ENCODE measurements at places on chromosomes 11 and 22. TPM values are rescaled to one million over a fixed set of nuclear protein-coding genes. Genes with fewer than 3 reads are reported as not detected.

Gene DCHS1
- total RNA-seq = 1.8 TPM

DNA sequence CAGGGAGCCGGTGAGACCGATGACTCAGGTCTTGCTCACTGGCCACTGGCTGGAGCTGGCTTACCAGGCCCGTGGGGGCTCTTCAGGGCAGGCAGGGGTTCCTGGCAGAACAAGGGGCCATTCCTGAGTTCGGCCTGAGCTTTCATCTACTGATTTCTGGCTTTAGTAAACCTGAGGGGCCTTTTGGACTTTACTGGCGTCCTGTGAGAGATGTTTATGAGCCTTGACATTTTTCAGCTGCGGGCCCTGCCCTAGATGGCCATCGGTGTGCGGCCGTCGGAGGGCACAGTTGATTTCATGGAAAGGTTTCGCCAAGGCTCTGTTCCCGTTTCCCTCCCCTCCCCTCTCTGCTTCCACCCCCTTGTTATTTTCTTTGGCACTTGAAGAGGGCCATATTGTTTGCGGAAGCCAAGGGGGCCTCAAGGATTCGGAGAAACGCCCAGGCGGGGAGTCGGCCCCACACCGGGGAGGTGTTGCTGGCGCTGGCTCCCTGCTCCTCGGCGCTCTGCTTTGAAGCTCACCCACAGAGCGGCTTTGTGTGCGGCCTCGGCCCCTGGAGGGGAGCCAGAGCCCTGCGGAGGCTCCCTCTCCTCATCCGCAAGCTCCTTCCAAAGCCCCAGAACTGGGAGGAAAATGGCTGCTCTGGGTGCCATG, 17.7 kb downstream of the ELF5 start:
- no peak for DNase-seq

DNA sequence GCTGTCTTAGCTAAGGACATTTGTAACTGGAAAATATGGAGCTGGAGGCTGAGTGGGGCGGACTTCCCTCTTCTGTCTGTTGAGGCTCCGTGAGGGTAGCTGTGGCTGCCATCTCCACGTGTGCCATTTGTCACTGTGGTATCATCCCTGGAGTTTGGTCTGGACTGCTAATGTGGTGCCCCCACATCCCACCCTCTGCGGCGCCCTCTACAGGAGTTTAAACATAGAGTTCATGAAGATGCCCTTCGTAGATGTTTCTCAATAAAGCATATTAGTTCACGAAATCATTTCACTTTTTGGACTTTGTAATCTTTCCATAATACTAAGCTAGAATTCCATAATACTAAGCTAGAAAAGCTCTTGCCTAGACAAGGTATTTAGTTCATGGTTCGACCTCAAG, 52.4 kb downstream of the TECTA start:
- DNase-seq = no peak

Gene SLC22A12
- not detected for total RNA-seq

Gene SLC16A8
- total RNA-seq = 0.06 TPM

GRCh38 chr22:29216011-29216872, 10.5 kb downstream of the EMID1 start:
- no peak for DNase-seq

- no peak for DNase-seq
Measured at GRCh38 chr22:46192210-46192993, 42.1 kb downstream of the PPARA start.

DNA sequence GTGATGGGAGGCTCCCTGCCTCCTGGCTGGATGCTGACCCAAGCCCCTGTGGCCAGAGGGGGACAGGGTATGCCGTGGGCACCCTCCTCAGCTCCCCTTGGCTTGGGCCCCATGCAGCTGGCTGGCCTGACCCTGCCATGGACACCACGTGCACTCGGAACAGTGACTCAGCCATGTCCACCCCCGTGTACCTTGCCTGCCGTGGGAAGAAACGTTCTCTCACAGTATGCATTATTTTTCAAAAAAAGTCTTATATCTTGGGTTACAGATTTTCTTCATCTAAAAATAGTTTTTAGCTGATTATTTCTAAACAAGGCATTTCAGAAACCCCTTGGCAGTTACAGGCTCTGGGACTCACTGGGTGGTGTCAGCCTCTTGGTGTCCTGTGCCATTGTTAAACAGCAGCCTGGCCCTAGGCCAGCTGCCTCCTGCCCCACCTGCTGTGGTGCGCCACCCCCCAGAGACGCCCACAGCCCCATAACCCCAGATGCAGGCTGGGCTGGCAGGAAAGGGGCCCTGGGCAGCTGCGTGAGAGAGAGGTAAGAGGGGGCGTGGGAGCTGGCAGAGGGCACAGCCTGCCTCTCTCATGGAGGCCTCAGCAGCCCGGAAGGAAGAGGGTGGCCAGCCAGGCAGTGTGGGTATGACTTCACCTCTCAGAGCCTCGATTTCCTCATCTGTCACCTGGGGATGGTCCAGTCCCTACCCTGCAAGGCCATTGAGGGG, 99.8 kb downstream of the MORC2 start:
- DNase-seq = no peak

DNA sequence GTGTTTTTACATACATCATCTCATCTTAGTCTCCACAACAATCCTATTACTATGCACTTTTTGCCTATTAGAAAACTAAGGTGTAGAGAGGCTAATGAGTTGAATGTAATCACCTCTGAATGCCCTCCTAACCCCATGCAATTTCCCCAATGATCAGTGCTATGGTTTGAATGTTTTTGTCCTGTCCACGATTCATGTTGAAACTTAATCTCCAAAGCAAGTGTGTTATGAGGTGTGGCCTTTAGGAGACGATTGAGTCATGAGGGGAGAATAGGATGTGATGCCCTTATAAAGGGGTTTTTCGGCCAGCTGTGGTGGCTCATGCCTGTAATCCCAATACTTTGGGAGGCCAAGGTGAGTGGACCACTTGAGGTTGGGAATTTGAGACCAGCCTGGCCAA, 2.0 kb upstream of the CCDC73 start:
- DNase-seq = no peak

Gene FOLH1
- total RNA-seq = not detected

DNA sequence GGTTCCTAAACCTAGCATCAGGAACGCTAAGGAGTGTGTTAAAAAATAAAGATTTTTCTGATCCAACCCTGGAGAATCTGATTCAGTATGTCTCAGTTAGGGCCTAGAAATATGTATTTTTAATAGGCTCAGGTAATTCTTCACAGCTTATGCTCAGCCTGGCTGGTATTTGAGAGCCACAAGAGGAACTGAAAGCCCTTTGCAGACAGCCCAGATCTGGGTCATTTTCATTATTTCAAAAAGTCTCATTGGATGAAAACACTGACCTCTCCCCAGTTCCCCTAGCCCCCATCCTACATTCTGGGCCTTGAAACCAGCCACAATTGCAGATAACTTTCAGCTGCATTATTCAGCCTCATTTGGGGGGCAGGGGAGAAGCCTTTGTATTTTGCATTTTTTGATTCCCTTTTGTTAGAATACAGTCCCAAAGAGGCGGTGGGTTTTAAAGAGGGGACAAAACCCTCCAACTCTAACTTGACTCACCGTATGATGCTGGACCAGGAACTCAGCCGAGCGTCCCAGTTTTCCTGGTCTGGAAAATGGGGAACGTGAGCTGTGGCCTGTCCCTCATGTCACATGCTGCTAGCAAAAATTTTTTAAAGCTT, 66.0 kb upstream of the LARGE1 start:
- no peak for DNase-seq

Data from epithelial cell of proximal tubule (primary cell).